ENCODE measurements at places on chromosomes 7 and 10.

- H3K36me3 ChIP-seq = no peaks in the 10 kb centered on the region
- H3K27me3 ChIP-seq = peaks cover 50% of the 10 kb centered on the region
- H3K27ac ChIP-seq = no peak overlapping the region
- no peak for DNase-seq
- H3K4me1 ChIP-seq = no peaks in the 10 kb centered on the region
- H3K4me3 ChIP-seq = no peak overlapping the region
Observed at GRCh38 chr10:131858583-131859340, 42.0 kb upstream of the PPP2R2D start.

DNA sequence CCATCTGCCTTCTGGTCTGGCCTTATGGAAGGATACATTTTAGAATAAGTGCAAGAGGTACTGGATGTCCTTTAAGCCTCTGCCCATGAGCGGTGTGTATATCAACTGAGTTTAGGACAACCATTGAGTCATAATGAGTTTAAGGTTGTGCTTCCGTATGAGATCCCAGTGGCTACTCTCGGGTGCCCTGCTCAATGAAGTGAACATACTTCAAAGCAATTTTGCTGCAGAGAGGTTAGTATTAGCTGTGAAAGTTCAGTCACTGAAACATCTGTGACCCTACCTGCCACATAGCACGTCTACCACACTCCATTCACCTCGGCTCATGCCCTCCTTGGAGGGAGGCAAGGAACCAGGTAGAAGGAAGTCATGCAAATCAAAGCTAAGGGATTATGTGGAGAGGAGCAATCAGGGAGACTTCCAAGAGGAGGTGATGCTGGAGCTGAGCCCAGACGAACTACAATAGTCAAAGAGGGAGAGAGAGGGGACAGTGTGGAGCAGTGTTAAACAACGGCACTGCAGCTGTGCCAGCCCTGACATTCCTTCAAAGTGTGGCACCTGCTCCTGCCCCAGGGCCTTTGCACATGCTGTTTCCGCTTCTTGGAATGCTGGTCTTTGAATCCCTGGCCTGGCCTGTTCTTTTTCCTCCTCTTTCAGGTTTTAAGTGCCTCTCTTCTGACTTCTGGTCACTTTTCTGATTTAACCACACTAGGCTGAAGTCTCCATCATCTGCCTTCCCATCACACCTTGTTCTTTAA lies 25.4 kb downstream of the BTBD16 start:
- no peak overlapping the region for H3K27ac ChIP-seq
- no peaks in the 10 kb centered on the region for H3K27me3 ChIP-seq

GRCh38 chr10:114839901-114840300 lies 18.3 kb downstream of the FHIP2A start:
- DNase-seq = no peak
- no peak overlapping the region for H3K4me3 ChIP-seq
- H3K27ac ChIP-seq = no peak overlapping the region
- no peaks in the 10 kb centered on the region for H3K27me3 ChIP-seq
- no peaks in the 10 kb centered on the region for H3K4me1 ChIP-seq

- DNase-seq = no peak
- H3K4me1 ChIP-seq = peaks cover 21% of the 10 kb centered on the region
- no peak overlapping the region for H3K4me3 ChIP-seq
- no peaks in the 10 kb centered on the region for H3K27me3 ChIP-seq
- no peaks in the 10 kb centered on the region for H3K36me3 ChIP-seq
Observed at GRCh38 chr10:35495521-35496119, 109.5 kb upstream of the GJD4 start.

Data from PC-3 (cell line).